ENCODE measurements at places on chromosomes 3 and 15. TPM values are rescaled to one million over a fixed set of nuclear protein-coding genes. Genes with fewer than 3 reads are reported as not detected.

PLSCR5 gene
- not detected for total RNA-seq

C2CD4A gene
- total RNA-seq = 0.67 TPM

GRM2 gene
- 0.22 TPM for total RNA-seq

DAZL gene
- total RNA-seq = not detected

CHRNA5 gene
- total RNA-seq = 2.7 TPM

LMAN1L gene
- 0.11 TPM for total RNA-seq

RBP2 gene
- total RNA-seq = not detected

ARPIN gene
- not detected for total RNA-seq

FOXB1 gene
- 0.13 TPM for total RNA-seq

RTP3 gene
- total RNA-seq = not detected

PRR23E gene
- not detected for total RNA-seq

FAM81A gene
- total RNA-seq = 1.2 TPM

LMLN gene
- total RNA-seq = 10.4 TPM

REC114 gene
- not detected for total RNA-seq

CMTM8 gene
- 6.9 TPM for total RNA-seq

ABHD10 gene
- total RNA-seq = 59.4 TPM

ATP13A4 gene
- total RNA-seq = 2.8 TPM

PLA2G4D gene
- not detected for total RNA-seq

CPOX gene
- 40.5 TPM for total RNA-seq

PIGBOS1 gene
- 10.5 TPM for total RNA-seq

SEMA3F gene
- 0.43 TPM for total RNA-seq

ALDH1L1 gene
- not detected for total RNA-seq

RGMA gene
- not detected for total RNA-seq

RSL24D1 gene
- total RNA-seq = 194 TPM

Measured in activated CD8-positive, alpha-beta T cell treated with anti-CD3 and anti-CD28 coated beads for 36 hours (primary cell).